ENCODE measurements at places on chromosomes 3 and 15.

- DNase-seq: no peak
Observed at GRCh38 chr3:195701042-195701915, 19.5 kb upstream of the MUC20 start.

- no peak for DNase-seq
Observed at GRCh38 chr15:50075319-50075718, 43.7 kb downstream of the ATP8B4 start.

DNA sequence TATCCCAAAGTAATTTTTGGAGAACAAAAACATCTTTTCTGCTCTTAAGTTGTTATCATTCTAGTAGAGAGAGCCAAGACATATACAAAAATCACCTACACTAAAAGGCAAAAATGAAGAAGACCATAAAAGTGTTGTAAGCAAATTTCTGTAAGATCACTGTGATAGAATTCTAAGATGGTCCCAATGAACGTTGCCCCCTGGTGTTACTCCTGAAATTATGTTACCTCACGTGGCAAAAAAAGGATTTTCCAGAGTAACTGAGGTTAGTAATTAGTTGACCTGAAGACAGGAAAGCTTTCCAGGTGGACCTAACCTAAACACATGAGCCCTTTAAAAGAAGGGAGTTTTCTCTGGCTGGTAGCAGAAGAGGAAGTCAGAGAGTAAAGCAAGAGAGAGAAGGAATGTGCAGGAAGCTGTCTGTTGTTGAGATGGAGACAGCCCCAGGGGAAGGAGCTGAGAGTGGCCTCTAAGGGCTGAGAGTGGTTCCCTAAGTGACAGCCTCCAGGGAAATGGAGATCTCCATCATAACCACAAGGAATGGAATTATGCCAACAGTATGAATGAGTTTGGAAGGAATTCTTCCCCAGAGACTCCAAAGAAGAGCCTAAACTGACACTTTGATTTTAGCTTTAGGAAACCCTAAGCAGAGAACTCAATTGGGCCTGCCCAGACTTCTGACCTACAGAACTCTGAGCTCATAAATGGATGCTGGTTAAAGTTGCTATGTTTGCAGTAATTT, 205.9 kb downstream of the CD47 start:
- no peak for DNase-seq

DNA sequence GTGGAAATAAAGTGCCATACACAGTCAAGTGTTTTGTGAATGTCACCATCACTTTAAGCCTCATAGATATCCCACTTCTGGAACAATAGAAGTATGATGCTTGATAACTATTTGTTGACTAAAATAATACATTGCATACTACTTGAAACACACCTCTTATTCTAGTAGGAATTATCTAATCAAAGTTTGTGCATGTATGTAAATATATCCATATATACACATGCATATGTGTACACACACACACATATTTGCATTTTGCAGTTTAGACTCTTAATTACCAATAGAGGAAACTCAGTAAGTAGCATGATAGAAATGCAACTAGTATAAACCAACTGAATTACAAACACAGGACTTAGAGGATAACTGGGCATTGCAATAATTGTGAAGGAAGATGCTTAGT, 1084.1 kb downstream of the FHIT start:
- no peak for DNase-seq

GRCh38 chr3:103167850-103168249, 733.0 kb downstream of the ZPLD1 start:
- DNase-seq: no peak

- no peak for DNase-seq
Observed at GRCh38 chr3:113141543-113141942, 69.8 kb upstream of the BOC start.

DNA sequence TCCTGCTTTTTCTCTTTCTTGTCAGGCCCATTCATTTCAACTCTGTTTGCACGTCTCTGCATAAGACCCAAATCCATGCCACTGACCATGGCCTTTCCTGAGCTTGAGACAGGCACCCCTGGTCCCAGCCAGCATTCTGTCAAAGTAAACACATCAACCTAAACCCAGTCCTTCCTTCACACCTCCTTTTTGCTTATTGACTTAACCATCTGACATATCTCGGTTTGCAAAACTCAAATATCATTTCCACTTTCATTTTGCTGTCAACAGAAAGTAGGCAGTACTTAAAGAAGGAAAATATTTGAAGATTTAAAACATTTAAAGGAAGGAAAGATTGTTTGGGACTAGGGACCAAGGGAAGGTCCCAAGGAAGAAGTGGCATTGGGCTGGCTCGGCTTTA, 48.2 kb upstream of the KBTBD8 start:
- no peak for DNase-seq
